Anterior cingulate cortex (tissue), 58 donors: ENCODE measurements at places on chromosomes 2 and 18.

DNA sequence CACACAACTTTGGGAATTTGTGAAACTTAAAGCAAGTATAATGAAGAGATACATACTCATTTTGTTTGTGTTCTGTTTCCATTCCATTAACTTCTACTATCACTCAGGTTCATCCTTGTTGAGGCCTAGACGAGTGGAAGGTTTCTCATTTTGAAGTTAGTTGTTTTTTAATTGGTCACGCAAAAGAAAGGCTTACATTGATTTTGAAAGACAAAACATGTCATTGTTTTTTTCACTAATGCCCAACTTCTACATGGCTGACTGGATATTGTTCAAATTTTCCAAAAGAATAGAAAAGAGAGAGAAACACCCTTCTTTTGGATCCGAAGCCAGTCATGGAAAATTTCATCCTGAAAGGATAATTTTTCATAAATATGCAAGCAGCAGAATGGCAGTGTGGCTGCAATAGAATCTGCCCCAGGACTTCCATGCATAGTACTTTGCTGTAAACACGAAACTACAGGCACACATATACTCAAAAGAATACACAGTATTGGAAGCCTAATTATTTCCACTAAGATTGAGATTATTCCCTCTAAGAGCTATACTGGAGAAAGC, 27.4 kb downstream of the PRKCE start:
- no peak for DNase-seq

DNA sequence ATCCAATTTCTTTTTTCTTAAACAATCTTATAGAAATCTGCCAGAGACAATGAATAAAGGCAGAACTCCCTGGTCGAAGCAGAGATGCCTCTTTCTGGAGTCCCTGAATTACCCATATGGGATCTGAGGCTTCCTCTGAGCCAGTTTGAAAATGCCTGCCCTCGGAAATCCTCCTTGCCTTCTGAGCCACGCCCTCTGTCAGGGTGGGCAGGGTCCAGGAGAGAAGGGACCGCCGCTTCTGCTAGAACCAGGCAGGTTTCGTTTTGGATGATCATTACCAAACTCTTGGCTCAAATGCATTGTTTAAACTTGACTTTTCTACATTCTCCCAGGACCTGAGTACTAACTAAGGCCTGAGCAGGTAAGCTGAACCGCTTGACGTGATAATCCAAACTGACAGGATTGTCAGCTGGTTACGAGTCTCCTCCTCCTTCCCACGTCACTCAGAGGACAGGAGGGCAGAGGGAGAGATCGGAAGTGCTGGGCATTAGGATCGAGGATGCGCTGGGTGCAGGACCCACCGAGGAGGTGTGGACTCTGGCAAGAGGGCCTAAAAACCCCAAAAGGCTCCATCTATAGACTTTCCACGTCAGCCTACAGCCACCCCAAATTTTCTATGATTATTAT, 128.4 kb downstream of the KLHL29 start:
- DNase-seq, result no peak

- no peak for DNase-seq
Observed at GRCh38 chr2:238502088-238502810, 75.5 kb downstream of the ASB1 start.

DNA sequence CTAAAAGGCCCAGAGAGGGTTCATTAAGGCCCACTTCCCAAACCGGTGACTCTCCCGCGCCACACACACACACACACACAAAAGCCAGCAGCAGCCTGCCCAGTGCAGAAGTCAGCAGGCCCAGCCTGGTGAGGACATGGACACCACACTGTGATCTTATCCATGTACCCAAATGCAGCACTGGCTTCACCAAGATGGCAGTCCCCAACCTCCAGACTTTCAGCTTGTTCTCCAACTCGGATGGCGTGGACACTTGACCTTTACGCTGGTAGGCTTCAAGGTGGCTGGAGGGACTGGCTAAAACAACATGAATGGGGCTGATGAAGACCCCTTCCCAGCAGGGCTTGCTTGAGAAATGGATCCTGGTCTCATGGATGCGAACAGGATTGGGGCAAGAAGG, 50.4 kb downstream of the TNS1 start:
- no peak for DNase-seq

DNA sequence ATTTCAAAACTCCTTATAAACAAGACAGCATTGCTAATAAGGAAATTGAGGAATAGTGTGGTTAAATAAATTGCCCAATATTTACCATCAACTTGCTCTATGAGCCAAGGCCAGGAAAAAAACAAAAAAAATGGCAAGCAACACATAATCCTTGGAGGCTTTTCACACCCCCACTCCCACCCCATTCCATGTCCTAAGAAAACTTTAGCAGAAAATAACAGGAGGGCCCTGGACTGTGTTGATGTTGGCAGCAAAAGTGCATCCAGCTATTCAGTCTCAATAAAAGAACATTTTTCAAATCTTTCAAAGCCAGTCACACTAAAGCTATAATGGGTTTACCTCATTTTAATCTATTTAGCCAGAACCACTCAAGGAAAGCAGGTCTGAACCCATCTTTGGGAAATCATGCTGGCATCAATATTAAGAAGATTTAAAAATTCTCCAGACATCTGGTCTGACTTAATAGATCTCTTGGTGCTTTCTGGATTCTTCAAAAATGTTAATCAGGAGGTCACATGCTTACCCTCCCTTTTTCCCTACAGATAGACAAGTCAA, 34.6 kb upstream of the STK17B start:
- no peak for DNase-seq

DNA sequence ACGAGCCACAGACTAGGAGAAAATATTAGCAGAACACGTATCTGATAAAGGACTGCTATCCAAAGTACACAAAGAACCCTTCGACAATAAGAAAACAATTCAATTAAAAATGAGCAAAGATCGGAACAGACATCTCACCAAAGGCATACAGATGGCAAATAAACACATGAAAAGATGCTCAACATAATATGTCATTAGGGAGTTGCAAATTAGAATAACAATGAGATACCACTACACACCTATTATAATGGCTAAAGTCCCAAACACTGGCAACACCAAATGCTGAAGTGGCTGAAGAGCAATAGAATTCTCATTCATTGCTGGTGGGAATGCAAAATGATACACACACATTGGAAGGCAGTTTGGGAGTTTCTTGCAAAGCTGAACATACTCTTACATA, 33.1 kb downstream of the SERTAD2 start:
- no peak for DNase-seq

DNA sequence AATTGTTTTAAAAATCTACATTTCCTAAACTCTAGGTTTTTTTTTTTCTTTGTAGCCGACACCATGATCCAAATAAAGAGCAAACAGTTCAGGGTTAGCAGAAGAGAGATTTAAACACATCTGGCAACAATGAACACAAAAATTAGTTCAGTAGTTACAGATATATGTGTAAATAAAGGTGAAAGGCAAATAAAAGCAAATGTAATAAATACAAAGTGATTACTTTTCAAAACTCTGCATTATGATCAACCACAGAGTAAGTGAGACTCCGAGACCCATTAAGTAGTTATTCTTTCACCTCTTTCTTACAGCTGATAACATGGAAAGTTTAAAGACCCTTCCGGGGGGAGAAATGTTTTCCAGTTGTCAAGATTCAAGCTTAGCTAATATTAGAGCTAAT, 716 bp downstream of the CALCRL start:
- no peak for DNase-seq

DNA sequence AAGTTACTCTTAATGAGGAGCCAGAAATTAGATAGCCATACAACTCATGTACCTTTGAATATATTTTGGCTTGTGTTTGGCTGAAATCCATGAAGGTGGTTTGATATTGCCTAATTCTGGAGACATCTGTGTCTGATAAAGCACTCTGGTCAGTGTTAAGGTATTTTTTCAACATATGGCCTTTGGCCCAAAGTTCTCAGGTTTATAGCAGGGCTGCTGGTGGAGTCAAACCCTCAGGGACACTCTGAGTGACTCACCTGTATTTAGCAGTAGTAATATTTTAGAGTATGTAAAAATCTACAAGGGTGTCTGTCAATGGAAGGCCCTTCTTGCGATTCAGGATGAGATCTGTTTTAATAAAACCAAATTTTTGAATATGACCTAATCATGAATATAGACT, 666.5 kb downstream of the SLC4A3 start:
- DNase-seq, result no peak

DNA sequence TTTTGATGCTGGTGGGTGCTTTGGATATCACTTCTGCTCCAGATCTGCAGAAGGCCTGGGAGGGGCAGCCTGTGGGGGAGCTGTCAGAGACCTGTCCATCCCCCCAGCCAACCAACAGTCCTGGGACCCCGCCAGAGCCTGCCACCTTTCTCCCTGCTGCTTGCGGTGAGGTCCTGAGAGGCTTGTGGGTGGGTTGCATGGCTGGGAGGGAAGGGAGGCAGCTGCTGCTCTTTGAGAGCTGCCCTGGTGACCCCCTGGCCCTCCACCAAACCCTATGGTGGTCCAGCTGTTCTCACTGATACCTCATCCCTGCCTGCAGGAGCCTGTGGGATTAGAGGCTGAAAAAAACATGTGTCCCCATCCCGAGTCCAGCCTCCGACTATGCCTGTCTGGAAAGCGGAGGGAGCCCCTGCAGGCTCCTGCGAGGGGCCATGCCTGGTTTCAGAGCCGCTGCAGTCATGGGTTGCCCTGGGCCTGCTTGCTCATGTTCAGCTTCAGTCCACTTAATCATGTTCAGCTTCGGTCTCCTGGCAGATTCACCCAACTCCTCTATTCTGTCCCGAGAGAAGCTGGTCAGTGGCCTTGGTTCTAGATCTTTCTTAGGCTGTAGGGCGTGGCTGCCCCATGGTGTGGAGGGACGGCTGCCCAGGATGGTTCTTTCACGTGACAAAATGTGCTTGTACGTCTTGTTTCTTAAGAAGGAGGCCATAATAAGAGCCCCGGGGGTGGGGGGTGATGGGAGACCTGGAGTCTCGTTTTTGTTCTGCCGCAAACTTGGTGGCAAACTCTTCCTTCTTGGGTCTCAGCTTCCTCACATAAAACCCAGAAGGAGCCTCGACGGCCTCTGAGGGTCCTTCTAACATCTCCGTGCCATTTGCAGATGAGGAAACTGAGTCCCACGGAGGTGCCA, 98.5 kb downstream of the CTIF start:
- DNase-seq, result no peak

- DNase-seq, result no peak
Observed at GRCh38 chr2:139457873-139458272, 677.7 kb upstream of the NXPH2 start.

GRCh38 chr2:211435331-211435730, 878.9 kb downstream of the CPS1 start:
- no peak for DNase-seq

GRCh38 chr2:202479610-202480009, 103.5 kb downstream of the BMPR2 start:
- no peak for DNase-seq

DNA sequence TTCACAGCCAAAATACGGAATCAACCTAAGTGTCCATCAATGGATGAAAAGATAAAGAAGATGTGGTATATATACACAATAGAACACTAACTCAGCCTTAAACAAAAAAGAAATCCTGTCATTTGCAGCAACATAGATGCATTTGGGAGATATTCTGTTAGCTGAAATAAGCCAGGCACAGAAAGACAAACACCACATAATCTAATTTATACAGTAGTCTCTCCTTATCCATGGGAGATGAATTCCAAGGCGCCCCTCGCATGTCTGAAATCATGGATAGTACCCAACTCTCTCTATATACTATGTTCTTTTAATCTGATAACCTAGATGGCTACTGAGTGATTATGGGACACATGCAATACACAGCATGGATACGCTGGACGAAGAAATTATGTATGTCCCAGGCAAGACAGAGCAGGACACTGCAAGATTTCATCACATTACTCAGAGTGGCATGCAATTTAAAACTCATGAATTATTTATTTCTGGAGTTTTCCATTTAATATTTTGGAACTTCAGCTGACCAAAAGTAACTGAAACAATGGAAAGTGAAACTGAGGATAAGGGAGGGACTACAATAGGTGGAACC, 39.5 kb downstream of the ORC4 start:
- DNase-seq, result no peak

DNA sequence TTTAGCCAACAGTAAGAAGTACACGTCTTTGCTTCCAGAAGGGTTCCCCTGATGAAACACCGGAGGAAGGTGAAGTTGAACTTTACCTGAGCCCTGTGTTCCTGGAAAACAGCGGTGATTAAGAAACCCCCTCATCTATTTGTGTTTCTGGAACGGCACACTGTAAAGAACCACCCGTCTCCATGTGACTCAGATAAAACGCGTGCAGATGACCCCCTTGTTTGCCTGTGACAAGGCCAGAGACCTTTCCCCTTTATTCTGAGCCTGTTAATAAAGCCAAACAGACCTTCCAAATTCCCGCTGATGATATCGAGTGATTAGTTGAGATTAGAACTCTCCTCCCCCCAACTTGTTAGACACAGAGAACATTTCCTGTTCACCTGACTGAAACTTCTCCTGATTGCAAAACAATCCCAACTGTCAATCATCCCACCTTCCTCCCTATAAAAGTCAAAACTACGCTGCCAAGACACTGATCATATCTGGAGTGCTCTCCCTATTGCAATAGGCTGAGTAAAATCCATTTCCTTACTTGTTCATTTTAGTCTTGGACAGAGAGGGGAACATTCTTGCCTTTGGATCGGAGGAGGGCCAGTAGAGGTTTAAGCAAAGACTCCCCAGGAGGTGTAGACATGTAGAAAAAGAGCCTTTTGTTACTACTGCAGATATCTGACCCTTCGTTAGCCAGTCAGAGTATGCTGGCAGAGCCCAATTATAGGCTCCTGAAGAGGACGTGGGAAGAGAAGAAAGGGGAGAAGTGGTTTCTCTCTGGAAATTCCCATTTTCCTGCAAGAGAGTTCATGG, 914 bp upstream of the IWS1 start:
- no peak for DNase-seq

DNA sequence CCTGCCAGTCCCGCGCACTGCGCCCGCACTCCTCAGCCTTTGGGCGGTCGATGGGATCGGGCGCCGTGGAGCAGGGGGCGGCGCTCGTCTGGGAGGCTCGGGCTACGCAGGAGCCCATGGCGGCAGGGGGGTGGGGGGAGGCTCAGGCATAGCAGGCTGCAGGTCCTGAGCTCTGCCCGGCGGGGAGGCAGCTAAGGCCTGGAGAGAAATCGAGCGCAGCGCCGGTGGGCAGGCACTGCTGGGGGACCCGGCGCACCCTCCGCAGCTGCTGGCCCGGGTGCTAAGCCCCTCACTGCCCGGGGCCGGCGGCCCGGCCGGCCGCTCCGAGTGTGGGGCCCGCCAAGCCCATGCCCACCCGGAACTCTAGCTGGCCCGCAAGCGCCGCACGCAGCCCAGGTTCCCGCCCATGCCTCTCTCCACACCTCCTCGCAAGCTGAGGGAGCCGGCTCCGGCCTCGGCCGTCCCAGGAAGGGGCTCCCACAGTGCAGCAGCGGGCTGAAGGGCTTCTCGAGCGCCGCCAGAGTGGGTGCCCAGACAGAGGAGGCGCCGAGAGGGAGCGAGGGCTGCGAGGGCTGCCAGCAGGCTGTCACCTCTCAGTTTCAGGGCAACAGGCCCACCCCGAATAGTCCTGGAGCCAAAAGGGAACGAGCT, 74.1 kb downstream of the PSMG2 start:
- DNase-seq, result no peak

DNA sequence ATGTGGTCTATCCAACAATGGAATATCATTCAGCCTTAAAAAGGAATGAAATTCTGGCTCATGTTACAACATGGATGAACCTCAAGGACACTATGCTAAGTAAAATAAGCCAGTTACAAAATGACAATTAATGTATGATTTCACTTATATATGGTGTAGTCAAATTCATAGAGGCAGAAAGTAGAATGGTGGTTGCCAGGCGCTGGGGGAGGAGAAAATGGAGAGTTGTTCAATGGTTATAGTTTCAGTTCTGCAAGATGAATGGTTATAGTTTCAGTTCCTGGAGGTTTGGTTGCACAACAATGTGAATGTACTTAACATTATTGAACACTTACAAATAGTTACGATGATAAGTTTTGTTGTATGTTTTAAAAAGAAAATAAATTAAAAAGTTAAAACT, 79.2 kb upstream of the IL1R2 start:
- no peak for DNase-seq
